ENCODE measurements at places on chromosomes 2 and 18. TPM values are rescaled to one million over a fixed set of nuclear protein-coding genes. Genes with fewer than 3 reads are reported as not detected.

Gene MERTK
- 0.12 TPM for total RNA-seq

Gene MEP1B
- total RNA-seq: not detected

Gene TXNDC2
- 0.12 TPM for total RNA-seq

Gene NCKAP1
- total RNA-seq: 133 TPM

Gene ABCG8
- not detected for total RNA-seq

Gene UPP2
- not detected for total RNA-seq

Gene SLC30A3
- not detected for total RNA-seq

Gene CFAP65
- not detected for total RNA-seq

Gene CYP1B1
- total RNA-seq: 157 TPM

Gene PPP1R1C
- 1.9 TPM for total RNA-seq

Gene PJVK
- 1.7 TPM for total RNA-seq

Gene CRACDL
- 0.16 TPM for total RNA-seq

Gene EMX1
- not detected for total RNA-seq

Gene CNTNAP5
- total RNA-seq: 0.12 TPM

Gene CPO
- not detected for total RNA-seq

Gene ACTG2
- total RNA-seq: 7.2 TPM

Gene PLEKHH2
- 5.6 TPM for total RNA-seq

Gene ERLEC1
- total RNA-seq: 81.8 TPM

Gene MAL
- total RNA-seq: not detected

Gene ADGRF3
- under 0.01 TPM for total RNA-seq

Gene MROH2A
- total RNA-seq: not detected

Gene RNMT
- total RNA-seq: 31.3 TPM

Gene ODC1
- 39.3 TPM for total RNA-seq

Gene TMEM178A
- 0.24 TPM for total RNA-seq

Gene SP9
- under 0.01 TPM for total RNA-seq

Gene MAP3K2
- total RNA-seq: 73.5 TPM

Gene LIPG
- total RNA-seq: 0.24 TPM

Gene HRH4
- not detected for total RNA-seq

Gene PTH2R
- not detected for total RNA-seq

Gene C2orf80
- not detected for total RNA-seq

Gene COA5
- 18.7 TPM for total RNA-seq

Gene PRR30
- not detected for total RNA-seq

Gene SOS1
- total RNA-seq: 30.0 TPM

Gene ALLC
- not detected for total RNA-seq

Gene MOGAT1
- total RNA-seq: not detected

Gene ANKRD29
- 9.1 TPM for total RNA-seq

Gene ATP8B1
- total RNA-seq: 52.8 TPM

Gene DSC2
- 0.12 TPM for total RNA-seq

Gene POTEI
- total RNA-seq: not detected

Gene NEURL3
- not detected for total RNA-seq

Gene SLC9A2
- total RNA-seq: not detected

Gene SULT1C2
- under 0.01 TPM for total RNA-seq

Gene DNAH7
- total RNA-seq: 0.97 TPM

Gene TRIM43
- total RNA-seq: not detected

Gene POTEC
- not detected for total RNA-seq

Gene ARHGAP15
- total RNA-seq: 0.49 TPM

Measured in hair follicle dermal papilla cell (primary cell).